NCI-H526 (cell line): ENCODE measurements at places on chromosomes 5 and 9.

GRCh38 chr5:131289738-131290137 lies 25.9 kb downstream of the CDC42SE2 start:
- no peak for DNase-seq

- DNase-seq = no peak
Measured at GRCh38 chr5:169216866-169217265, 84.1 kb downstream of the SLIT3 start.

DNA sequence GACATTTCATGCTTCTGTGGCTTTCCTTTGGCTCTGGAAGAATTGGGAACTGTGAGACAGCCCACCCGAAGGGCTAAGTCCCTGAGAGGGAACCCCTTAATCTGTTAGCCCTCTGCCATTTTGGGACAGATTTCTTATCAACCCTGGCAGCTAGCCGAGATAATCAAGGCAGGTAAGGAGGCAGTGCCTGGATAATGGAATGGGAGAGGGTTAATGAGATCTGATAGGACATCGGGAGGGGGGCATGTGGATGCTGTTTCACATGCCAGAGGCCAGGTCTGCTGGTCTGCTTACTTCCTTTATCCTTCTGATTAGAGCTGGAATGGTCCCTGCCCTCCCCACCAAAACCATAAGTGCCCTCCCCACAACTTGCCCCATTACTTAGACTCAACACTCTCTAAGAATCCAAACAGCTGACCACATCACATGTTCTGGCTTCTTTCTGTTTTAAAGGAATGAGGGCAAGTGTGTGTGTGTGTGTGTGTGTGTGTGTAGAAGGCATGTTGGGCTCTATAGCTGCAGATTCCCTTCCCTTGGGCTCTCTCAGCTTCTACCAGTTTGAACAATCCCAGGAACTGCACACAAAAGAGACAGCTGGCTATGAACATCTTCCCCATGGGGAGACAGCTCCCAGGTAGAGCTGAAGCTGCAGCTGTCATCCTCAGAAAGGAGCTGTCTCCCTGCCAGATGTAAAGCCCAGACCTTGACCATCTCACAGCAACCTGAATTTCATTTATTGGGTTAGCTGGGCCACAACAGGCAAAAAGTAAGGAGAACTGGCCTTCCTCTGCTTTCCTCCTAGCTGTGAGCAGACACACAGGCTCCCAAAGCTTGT lies 221.3 kb downstream of the PIK3R1 start:
- DNase-seq = no peak

DNA sequence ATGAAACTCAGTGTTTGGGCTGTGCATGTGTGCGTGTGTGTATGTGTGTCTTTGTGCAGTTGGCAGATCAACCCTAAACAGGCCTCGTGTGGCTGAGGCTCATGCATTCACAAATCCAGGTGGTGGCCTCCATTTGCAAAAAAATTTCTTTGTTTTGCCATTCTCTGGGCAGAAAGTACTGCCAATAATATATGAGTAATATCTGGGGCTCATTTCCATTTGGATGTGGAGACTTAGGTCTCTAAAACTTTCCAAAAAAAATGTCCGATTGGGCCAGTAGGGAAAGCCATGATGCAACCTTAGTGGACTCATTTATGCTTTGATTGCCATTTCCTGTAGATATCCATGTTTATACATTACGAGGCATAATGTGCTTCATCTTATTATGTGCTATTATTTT lies 77.9 kb upstream of the RPS23 start:
- no peak for DNase-seq

DNA sequence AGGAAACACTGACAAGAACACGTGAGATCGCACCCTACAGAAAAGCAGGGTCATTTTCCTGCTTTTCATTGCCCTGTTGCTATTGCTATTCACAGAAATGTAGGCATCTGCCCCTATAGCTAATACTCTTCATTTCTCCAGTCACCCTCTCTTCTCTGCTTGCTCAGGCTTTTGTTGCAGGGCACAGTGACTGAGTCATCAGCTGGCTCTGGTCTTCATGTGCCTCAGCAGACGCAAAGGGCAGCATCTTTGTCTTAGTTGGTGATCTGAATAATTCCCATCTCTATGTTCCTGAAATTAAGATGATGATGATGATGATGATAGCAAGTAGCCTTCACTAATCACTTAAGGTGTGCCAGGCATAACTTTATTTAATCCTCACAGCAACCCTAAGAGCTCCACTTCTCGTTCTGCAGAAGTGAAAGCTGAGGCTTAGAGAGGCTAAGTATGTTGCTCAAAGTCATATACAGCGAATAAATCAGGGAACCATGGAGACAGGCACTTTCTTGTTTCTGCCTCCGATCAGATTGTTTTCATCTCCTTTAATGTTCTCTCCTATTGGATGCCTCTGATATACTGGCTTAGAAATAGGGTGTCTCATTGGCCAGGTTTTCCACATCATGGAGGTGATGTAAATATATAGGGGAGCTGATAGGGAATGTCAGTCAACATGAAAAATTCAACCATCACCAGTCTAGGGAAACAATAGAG lies 133.0 kb upstream of the STK32A start:
- no peak for DNase-seq

DNA sequence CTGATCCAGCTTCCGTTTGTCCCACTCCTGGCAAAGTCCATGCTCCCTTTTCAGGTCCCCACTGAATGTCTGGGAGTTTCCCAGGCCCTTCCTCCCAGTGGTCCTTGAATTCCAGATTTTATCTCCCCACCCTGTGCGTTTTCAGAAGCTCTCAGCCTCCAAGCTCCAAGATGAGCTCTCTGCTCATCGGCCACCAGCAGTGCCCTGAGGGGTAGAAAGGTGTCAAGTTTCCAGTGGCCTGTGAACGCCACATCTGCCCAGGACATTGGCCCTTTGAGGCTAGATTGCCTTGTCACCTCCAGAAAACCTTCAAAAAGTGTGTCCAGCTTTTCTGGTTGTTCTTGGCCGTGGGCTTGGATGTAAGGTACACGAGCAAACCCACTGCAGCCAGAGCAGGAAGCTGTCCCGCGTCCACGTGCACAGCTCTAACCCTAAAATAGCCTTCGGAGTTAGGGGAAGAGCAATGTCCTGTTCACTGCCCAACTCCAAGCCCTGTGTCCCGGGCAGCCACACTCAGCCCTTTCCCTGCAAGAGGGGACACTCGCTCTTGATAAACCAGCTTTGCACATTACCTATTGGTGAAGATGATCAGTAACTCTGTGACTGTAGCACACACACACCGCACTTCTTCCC lies 10.9 kb upstream of the LRRC14B start:
- no peak for DNase-seq

- no peak for DNase-seq
Measured at GRCh38 chr9:104227108-104227507, 133.0 kb downstream of the SMC2 start.

- no peak for DNase-seq
Measured at GRCh38 chr5:32193591-32193990, 19.5 kb upstream of the GOLPH3 start.

DNA sequence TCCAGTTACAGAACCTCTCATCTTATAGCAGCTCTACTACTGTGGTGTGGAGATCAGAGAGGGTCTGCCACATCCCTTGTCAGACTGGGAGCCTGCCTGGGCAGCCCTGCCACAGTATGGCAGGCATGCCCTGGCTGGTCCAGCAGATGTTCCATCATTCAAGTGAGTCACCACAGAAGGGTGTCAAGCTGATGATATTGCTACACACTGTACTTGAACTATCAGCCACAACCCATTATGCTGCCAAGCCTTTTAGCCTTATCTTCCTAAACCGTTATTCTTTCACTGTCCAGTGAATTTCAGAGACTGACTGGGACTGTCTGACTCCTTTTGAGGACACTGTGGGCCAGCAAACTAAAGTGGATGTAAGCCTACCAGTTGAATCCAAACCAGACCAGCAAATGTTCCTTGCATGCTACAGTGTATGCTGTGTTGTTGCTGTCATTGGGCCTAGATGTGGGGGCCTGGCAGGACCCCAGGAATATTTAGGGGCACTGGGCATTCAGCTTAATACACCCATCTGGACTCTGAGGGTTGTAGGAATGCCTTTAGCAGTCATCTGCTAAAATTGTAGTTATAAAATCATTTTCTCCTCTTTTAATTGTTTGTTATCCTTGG lies 202.6 kb downstream of the NR3C1 start:
- DNase-seq = no peak

DNA sequence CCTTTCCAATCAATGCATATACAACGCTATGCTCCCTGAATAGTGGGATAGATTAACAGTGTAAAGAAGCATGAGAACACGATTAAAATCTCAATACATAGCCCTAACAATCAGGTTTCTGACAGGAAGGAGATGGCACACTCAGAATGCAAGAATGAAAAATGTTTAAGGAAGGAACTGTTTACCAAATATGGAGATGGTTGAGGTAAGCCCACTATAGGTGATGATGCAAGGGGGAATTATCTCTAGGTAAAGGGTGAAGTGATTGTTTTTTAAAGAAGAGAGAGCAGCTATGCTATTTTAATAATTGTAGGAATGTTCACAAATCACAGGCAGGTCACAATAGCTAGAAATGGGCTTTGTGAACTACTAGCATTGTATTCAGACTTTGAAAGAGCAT lies 302.4 kb downstream of the CHSY3 start:
- no peak for DNase-seq

DNA sequence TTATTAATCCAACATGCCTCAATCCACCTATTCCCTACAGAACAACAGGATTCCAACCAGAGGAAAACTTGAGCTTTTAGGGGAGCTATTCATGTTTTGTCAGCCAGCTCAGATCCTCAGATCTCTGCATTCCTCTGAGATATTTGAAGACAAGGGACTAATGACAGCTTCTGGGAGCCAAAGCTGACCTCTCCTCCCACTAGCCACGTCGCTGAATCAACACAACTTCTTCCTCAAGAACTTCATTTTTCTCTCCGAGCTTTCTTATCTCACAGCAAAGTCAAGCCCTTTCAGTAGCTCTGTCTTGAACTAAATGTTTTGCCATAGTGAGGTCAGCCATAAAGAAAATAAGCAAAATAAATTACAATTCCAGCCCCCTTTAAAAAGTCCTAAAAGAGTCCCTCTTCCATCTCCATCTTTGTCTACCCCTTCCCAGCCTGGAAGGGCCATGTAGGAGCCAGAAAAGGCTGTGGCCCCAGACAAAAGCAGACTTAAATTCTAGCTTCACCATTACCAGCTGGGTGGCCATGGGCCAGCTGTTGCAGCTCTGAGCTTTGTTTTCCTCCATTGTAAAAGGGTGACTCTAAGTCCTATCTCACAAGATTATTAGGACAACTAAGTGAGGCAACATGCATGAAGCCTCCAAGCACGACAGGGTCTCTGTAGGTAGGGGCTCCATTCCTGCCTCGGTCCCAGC lies 65.0 kb downstream of the HSD17B3 start:
- no peak for DNase-seq

DNA sequence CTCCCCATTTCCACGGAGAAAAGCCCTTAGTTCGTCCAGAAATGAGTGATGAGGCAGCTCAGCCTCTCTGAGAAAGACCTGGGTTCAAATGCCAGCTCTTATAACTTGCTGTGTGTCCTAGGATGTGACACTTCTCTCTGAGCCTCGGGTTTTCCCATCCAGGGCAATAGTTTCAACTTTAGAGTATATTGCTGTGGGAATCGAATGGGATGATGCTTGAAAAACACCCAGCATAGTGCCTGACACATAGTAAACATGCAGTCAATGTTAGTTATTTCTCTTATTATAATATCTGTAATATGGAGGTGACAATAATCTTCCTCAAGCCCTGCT lies 430 bp upstream of the MAPKAP1 start:
- DNase-seq = no peak

DNA sequence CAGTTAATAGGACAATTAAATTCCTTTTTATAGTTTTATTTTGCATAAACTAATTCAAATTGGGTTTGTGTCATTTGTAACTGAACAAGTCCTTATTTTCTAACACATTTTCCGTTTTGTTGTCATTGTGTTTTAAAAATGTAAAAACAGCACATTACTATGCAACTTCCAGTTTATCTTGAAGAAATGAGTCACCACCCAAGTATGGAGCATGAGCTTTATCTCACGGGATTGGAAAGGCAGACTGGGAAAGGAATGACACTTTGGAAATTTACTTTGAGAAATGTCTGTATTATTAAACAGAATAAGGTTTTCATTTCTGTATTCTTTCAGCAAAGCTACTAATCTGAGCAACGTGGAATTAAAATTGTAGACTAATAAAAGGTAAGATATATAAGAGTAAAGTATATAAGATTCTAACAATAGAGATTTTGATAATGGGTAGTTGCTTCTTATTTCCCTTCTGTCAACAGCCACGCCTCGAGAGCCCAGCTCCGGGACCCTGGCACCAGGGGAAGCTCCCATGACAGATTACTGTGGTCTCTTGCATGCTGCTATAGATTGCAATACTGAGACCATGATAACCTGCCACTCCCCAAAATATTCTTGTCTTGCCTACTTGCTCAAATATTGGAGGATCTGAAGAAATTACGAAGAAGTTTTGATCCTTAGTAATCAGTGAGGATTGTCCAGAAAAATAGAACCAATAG lies 433.1 kb downstream of the CHSY3 start:
- DNase-seq = no peak

DNA sequence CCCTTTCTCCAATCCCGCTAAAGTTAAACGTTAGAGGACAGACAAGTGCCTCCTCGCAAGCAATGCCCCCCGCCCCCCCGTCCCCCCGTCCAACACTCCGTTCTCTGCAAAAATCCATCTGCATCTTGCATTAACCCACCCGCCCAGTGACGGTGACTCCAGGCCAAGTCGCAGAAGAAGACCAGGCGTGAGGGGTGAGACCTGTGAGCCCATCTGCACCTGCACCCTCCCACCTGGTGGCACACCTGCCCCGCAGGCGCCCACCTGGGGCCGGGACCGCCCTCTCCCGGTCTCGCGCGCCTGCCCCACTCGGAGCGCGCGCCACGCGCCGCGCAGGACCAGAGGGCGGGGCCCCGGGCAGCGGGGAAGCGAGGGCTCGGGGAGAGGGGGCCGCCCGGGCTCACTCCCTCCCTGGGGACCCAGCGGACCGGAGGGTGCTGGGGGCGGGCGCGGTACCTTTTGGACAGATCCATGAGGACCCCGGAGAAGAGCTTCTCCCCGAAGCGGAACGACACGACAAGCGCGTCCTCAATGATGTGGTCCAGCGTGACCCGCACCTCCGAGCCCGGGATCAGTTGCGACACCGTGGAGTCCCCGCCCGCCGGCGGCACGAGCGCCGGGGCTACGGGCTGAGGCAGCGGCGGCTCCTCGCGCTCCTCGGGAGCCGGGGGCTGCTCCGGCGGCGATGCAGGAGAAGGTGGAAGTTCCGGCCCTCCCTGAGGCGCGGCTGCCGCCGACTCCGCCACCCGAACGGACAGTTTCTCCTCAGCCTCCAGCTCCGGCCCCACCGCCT lies 705 bp downstream of the PWWP2A start:
- DNase-seq = peak; percentile 55

GRCh38 chr5:79938468-79938867 lies 52.6 kb downstream of the MTX3 start:
- no peak for DNase-seq

DNA sequence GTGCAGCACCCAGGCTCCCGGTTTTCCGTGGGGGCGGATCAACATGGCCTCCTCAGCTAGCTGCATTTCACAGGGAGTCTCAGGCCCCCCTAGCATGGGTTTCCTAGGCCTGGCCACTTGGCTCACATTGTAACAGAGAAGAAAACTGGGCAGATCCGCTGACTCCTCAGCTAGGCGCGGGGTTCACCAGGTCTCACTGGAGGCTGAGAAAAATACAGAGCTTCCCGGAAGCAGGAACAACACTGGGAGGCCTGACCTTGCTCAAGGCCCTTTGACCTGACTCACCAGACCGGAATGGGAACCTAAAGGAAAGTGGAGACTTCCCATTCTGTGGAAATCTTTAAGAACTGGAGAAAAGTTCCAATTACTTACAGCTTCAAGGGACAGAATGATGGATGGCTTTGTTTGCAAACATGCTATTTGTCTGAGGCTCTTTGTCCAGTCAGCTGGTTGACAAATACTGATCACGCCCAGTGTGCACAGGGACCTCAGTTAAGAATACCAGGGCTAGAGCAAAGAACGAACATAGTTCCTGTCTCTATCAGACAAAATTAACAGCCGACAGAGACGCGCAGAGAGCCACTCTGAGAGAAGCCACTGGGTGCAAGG lies 88.7 kb upstream of the LRRTM2 start:
- no peak for DNase-seq
